Daoy (cell line): ENCODE measurements at places on chromosomes 4 and X.
A peak's percentile ranks its signal among the peaks of the same experiment; 100 is the strongest.

DNA sequence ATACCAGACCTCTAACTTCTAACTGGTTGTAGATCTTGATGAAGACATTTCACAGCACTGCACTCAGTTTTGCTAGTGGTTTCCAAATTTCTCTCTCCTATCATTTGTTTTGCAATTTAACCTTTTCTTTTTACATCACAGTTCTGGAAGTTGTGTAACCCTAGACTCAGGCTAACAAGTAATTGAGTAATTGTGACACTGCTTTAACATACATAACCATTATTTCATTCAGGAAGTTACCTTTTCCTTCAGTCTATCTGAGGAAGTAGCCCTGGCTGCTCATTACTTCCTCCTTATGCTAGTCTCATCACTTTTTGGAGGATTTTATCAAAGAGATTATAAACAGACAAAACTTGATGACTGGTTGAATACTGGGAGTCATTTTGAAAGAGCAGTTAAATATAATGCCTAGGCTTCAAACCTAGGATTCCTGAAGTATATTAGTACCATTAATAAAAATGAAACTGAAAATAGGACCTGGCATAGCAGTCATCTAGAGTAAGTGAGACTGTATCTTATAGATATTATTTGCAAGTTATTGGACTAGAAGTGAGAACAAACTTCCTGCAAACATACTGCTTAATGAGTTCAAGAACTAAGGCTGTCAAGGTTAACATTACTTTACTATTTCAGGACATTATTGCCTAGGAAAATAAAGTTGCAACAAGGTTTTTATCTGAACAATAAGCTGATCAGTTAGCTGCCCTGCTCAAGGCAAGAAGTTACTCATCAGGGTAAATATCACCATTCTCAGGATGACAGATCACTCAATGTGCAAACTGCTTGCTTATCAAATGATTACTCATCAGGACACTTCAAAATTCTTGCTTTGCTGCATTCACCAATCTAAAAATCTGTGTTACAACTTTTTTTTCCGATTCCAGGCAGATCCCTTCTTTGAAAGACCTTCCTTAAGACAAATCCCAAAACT, 25.6 kb upstream of the TEX13C start:
- peak; percentile 7 for DNase-seq

DNA sequence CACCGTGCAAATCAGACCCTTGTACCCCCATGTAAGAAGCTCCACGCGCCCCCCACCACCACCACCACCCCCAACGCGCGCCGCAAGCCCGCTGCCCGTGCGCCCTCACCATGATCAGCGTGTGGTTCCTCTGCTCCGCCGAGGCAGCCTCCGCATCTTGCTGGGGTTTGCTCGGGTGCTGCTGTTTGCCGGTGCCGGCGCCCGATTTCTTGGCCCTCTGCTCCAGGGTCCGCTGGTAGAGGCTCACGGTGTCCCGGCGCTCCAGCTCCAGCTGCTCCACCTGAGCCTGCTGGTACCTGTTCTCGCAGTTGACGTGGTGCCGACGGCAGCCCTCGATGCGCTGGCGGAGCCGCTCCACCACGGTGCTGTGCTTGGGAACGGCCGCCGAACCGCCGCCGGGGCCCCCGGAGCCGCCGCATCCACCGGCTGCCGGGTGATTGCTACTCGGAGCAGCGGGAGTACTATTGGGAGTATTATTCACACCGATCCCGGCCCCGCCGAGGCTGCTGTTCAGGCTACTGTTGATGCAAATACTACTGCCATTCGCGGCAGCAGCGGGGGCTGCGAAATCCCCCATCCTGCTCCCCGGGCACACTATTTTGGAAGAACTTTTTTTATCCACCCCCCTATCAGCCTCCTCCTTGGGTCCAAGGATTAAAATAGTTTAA, 1.1 kb downstream of the MAML3 start:
- peak; percentile 39 for DNase-seq

DNA sequence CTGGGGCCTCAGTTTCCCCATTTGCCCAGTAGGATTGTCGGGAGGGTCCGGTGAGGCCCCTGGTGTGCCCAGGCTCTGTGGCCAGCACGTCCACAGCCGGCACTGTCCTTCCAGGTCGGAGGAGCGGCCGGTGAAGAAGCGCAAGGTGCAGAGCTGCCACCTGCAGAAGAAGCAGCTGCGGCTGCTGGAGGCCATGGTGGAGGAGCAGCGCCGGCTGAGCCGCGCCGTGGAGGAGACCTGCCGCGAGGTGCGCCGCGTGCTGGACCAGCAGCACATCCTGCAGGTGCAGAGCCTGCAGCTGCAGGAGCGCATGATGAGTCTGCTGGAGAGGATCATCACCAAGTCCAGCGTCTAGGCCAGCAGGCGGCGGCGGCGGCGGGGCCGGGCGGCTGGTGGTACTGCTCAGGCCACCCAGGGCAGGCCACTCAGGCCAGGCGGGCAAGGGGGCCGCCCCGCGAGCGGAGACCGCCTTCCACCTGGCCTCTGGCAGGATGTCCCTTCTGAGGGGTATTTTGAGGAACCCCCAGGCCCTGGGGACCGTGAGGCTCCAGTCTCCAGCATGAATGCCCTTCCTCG, 6.7 kb downstream of the MSANTD1 start:
- DNase-seq: no peak

DNA sequence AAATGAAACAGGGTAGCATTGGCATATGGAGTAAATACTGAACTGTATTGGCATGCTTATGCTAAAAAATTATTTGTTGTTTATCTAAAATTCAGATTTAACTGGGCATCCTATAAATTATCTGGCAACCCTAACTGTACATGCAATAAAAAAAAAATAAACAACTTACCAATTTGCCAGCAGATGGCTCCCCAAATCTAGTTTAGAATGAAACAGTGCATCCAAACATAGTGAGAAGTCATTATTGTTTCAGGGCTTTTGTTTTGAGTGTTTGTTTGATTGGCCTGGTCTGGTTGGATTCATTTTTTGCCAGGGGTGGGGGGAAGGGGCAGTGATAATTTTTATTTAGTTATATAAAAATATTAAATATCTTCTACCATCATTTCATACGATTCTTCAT, 12.8 kb upstream of the NSUN7 start:
- peak; percentile 7 for DNase-seq

- DNase-seq: no peak
Observed at GRCh38 chrX:123087326-123087725, 96.8 kb upstream of the GRIA3 start.

GRCh38 chr4:1021386-1022050, 10.1 kb downstream of the FGFRL1 start:
- no peak for DNase-seq

- no peak for DNase-seq
Observed at GRCh38 chr4:113423631-113424030, 337.9 kb downstream of the CAMK2D start.

- no peak for DNase-seq
Observed at GRCh38 chr4:81257816-81258215, 42.8 kb upstream of the PRKG2 start.

DNA sequence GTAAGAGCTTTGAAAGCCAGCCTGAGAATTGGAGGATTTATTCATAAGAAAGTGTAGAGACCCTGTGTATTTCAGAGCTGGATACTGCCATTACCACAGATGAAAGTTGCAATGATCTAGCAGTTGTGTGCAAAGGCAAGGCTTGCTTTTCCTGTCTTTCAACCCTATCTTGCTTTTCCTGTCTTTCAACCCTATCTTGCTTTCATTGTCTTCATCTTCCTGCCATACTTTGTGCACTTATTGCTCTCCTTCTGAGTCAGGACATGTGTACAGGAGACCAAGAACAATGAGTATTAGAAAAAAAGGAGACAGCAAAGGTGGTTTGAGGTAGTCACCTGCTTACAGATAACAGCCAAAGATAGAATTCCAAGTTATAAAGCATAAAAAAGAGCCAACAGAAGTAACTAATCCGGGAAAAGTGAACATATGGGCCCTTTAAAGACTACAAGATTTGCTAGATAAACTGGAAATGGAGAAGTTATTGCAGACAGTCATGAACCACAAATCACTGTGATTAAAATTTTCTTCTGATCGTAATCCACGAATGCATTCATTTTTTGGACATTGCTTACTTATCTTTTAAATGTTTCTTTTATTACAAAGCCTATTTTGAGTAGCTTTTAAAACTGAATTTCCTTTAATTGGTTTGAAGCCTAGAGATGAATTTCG, 17.2 kb downstream of the C1QTNF7 start:
- DNase-seq: no peak

DNA sequence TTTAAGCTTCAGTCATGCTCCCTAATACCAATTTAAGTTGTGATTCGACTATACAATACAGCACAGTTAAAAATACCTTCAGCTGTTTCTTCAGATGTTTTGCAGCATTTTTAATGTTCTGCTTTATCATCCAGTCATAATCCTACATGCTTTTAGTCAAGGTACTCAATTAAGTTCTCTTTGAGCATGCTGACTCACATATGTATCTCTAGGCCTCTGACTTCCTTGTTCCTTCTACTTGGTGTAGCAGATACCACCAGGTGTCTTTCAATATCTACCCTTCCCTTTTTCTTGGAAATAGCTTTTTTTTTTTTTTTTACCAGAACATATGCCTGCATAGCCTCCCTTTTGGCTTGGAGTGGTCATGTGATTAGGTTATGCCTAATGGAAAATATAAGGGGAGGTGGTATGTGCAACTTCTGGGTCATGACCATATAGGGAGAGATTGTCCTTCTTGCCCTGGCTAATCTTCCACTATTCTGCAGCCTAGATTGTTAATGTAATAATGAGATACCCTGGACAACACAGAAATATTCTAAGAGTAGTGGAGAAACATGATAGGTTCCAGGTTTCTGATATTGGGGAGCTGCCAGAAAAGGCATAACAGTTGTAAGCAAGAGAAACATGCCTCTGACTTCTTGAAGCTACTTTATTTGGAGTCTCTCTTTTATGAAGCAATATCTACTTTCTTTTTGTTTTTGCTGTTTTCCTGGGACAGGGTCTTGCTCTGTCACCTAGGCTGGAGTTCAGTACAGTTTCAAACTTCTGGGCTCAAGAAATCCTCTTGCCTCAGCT, 737.2 kb upstream of the SLIT2 start:
- DNase-seq: no peak

DNA sequence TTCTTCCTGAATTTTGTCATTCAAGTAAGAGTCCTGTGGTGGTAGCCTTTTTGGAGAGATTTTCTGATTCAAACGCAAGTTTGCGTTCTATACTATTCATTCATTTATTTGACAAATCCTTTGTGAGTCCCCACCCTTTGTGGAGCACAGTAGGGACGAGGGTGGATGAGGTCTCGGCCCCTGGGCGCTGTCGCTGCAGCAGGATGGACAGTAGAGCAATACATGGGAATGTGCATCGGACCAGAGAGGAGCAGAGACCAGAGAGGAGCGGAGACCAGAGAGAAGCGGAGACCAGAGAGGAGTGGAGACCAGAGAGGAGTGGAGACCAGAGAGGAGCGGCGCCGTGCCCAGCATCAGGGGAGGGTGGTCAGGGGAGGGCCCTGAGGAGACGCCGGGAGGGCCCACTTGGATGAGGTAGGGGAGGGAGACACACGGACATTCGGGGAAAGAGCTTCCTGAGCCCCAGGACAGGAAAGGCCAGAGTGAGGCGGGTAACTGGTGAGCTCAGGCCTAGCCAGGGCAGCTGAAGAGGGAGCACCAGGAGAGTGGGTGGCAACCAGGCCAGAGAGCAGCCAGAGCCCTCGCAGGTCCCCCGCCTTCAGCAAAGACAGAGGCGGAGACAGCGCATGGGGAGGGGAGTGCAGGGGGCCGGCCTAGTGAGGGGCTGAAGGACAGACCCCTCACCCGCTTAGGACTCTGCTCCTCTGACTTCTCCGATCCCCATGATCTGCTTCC, 67.3 kb downstream of the NAT8L start:
- no peak for DNase-seq

DNA sequence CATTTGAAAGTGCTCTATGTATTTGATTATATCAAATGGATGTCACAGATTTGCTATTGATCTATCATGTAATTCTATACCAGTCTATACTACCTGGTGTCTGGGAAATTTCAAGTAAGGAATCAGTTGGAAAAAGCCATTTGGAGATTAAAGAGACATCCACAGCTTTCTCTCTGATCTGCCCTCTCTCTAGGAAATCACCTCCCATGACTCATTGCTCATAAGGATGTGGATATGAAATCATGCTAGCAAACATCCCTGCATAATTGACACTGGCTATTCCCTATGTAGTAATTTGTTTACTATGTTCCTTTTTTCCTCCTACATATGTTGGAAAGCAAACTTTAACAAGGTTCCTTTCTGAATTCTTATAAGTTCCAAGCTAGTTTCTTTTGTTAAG, 94.3 kb downstream of the TEX13A start:
- DNase-seq: peak; percentile 21

GRCh38 chrX:50671661-50672060, 142.3 kb downstream of the SHROOM4 start:
- DNase-seq: no peak

GRCh38 chr4:38069271-38069760, 109.1 kb downstream of the PTTG2 start:
- peak; percentile 50 for DNase-seq

- no peak for DNase-seq
Observed at GRCh38 chr4:94507281-94507680, 55.5 kb downstream of the PDLIM5 start.

DNA sequence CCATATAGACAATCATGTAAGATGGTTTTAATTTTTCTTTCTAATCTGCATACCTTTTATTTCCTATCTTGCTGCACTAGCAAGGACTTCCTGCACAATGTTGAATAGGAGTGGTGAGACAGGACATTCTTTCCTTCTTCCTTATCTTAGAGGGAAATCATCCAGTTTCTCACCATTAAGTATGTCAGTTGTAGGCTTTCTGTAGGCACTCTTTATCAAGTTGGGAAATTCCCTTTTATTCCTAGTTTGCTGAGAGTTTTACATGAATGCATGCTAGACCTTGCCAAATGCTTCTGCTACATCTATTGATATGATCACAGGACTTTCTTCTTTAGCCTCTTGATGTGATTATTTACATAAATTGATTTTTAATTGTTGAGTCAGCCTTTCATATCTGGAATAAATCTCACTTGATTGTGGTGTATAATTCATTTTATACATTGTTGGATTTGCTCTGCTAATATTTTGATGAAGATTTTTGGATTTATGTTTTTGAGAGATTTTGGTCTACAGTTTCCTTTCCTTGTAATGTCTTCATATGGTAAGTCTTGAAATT, 23.8 kb downstream of the RNF175 start:
- peak; percentile 3 for DNase-seq

GRCh38 chrX:119885554-119886428, 9.9 kb upstream of the AKAP14 start:
- peak; percentile 41 for DNase-seq

DNA sequence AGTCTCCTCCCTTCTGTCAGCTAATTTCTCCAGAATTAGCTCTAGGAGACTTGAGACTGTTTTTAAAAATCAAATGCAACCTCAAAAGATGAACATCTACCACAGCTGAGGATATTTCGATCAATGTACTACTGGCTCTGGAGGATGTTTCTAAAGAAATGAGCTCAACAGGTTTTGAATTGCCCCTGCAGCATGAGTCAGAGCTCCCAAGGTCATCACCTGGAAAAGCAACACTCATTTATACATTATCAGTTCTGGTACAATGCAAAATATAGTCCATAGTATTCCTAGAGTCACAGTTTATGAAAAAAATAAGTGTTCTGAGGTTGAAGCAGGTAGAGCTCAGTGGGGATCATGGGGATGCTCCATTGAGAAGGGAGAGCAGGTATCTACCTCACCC, 50.8 kb upstream of the MCF2 start:
- DNase-seq: no peak

- DNase-seq: no peak
Observed at GRCh38 chr4:183909801-183910200, 4.7 kb downstream of the STOX2 start.

- DNase-seq: peak; percentile 91
Observed at GRCh38 chr4:145618932-145619638, at the start of gene MMAA. Gene MMAA (plus strand): TSS chr4:145619385. CDS start chr4:145639140, 19,755 bp downstream.
